HCT116 (cell line): ENCODE measurements at places on chromosomes 7 and 10. TPM values are rescaled to one million over a fixed set of nuclear protein-coding genes. Genes with fewer than 3 reads are reported as not detected.

GRCh38 chr7:129872054-129872453, 80.7 kb downstream of the UBE2H start:
- no peak for DNase-seq

- peak; percentile 48 for DNase-seq
These were observed 455.3 kb downstream of the REEP3 start for GRCh38 chr10:63976538-63976937.

GRCh38 chr7:41003611-41003940, 699.3 kb downstream of the INHBA start:
- DNase-seq: no peak

The ANKRD1 gene
- total RNA-seq: not detected

DNA sequence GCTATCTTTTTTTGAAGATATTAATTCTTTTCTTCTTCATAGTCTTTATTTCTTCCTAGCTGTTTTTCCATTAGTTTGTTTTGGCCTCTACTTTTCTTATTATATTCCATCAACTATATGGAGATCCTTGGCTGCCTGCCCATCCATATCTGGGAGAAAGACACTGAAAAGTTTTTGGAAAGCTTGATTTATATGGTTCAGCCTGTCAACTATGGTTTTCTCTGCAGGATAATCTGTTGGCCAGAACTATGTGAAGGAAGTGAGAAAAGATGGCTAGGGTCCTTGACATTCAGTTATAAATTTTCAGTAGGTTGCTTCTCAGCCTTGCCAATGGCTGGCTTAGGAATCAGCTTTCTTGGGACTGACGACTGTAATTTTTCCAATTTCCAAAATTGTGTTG, 10.0 kb upstream of the CDK14 start:
- no peak for DNase-seq

The MMRN2 gene
- 8.3 TPM for total RNA-seq

DNA sequence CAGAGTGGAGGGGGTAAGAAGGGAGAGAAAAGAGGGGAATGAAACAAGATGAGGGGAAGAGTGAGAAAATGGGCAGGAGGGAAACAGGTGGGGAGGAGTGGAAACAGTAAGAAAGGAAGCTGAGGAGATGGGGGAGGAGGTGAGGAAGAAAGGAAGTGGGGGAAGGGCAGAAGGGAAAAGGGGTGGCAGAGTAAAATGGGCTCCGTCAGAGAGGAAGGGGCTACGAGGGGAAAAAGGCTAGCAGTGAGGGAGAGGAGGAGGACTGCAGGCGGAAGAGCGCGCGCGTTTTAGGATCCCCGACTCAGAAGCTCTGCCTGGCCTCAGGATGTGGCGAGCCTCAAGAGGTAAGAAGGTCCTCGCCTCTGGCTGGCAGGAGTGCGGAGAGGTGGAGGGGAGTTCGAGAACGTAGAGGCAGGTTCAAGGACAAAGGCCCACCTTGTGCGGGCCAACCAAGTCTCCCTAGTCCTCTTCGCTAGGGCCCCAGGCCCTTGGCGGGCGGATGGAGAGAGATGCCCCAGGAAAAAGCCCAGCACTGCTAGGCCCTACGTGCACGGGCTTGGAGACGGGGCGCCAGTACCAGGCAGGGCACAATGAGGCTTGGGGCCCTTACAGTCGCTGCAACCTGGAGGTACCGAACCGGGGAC, 5.8 kb upstream of the NKX2-3 start:
- DNase-seq: no peak

DNA sequence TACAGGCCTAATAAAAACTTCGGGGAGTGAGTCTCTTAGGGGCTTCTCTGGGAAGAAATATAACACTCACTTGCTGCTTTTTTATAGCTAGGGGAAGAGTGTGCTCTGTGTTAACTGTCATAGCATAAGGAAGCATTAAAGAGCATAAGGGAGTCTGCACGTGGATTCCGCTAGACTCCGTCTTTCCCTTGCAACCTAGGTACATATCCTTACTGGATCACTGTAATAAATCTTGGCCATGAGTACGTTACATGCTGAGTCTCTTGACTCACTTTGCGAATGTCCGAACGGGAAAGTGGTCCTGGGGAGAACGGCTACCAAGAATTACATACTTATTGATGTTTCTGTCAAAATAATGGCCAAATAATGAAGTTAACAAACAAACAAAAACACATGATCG, 999.1 kb upstream of the MBL2 start:
- DNase-seq: no peak

DNA sequence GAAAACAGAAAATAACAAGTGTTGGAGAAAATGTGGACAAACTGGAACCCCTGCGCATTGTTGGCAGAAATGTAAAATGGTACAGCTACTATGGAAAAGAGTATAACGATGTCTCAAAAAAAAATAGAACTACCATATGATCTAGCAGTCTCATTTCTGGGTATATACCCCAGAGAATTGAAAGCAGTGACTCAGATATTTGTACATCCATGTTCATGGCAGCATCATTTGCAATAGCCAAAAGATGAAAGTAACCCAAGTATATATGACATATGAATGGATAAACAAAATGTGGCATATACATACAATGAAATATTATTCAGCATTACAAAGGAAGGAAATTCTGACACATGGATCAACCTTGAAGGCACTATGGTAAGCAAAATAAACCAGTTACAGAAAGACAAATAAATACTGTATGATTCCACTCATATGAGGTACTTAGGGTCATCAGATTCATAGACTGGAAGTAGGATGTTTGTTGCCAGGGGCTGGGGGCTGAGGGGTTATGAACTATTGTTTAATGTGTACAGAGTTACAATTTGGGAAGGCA, 4.9 kb downstream of the NRCAM start:
- no peak for DNase-seq

The TUBB8 gene
- total RNA-seq: 0.39 TPM

DNA sequence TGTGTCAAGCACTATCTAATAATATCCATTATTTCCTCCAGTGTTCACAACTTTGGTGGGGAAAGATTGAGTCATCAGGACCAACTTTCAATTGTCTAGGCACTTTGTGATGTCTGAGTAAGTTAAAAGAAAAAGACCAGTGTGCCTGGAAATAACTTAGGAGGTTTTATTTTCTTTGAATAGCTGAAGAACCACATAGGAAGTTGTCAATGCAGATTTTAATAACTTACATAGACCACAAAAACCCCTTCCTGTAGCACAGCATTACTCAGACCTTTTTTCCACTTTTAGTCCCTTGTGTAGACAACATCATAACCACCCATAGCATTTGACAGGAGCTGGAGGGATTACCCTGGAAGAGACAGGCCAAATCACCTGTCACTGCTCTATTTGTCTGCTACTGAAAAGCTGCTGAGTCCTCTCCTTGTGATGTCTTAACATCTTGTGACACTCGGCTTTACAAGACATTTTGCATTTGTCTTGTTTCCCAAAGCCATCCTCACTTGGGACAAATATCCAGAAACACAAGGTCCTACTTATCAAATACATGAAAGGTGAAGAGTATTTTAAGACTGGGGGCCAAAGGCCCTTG, 241.5 kb upstream of the PTER start:
- DNase-seq: no peak

The PLEKHS1 gene
- not detected for total RNA-seq

DNA sequence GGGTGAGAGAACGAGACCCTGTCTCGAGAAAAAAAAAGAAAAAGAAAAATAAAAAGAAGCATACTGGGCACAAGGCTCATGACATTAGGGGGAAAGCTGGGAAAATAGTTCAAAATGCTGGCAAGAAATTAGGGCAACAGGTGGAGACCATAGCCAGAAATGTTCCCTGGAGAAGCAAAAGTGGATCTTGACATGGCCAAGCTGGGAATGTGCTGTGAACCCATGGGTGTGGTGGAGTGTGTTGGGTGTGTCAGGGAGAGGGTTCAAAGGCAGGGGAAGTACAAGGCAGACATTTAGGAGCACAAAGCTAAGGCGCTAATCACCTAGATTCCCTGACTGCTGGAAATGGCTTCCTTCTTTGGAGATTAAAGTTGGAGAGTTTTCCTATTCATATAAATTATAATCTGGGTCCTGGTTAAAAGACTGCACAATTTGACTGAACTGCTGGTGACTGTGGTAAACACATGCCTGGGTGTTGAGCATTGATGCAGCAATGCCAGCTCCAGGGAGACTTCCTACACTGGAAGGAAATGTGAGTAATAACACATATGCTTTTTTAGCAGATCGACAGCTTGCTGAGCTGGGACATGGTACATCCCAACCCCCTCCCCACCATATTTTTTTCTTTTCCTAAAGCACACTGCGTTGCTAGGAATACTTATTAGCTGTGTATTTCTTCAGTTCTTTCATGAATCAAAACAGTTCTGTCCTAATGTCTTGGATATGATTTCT, 70.1 kb upstream of the ARHGAP21 start:
- DNase-seq: no peak

GRCh38 chr10:9198611-9199010, 1144.1 kb downstream of the GATA3 start:
- no peak for DNase-seq

The SLC13A1 gene
- total RNA-seq: not detected

The TRPV5 gene
- not detected for total RNA-seq

- DNase-seq: no peak
These were observed 1.4 kb upstream of the ASIC3 start for GRCh38 chr7:151046603-151047573.

DNA sequence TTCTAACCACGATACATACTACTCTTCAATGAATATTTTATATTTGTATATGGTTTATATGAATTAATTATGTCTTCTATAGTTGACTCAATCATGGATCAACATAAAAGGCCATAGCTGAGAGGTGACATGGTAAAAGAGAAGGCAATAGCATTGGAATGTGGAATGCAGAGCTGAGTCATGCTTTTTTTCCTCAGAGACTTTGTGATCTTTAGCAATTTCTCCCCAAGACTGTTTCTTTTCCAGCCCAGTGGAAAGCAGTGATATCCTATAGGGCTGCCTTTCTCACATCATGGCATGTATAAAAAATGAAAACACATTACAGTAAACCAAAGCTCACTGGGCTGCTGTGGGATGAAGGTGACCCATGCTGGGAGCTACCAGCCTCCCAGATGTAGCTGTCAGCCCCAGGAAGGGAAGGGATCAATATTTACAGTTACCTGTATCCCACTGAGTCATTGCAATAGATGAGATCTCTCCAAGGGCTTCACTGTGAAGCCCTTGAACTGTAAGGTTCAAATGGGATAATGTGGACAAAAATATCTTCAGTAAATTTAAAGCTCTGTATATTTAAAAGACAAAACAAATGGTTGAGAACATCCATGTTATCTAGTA, 30.2 kb downstream of the SLC39A12 start:
- peak; percentile 27 for DNase-seq
